ENCODE measurements at places on chromosomes 16 and 17.

DNA sequence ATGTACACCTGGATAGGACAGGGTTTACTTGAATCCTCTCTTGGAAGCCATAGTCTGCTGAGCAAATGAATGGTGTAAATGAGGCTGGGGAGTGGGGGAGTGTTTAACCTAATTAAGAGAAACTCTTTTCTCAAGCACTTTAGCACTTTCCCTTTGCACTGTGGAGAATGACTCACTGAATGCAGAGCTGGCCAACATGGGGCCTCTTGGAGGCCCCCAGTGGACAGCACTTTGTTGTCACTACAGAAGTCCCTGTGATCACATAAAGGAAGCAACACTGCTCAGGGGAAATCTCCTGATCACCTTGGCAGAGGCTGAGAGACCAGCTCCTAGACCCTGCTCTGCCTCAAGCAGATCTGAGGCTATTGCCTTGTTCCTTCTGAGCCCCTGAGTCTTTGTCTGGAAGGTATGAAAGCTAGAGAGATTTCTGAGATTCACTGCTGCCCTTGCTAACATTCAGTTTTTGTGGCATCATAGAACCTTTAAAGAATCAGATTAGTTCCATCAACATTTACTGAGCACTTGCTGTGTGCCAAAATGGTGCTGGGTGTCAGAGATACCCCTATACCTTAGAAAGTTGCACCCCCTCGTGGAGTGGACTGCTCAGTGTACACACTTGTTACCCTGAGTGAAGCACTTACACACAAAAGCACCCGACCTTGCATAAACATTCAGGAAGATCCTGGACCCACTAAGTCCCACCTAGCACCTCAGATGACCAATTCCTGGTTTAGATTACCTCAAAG lies 230.1 kb upstream of the CCL2 start:
- no peak for DNase-seq

GRCh38 chr17:82051776-82052637 lies at the start of the genes GPS1 and RFNG:
Gene GPS1, plus strand, starts transcription at chr17:82051898. Its CDS starts 34 bp downstream, at chr17:82051932.
Gene RFNG, minus strand, starts transcription at chr17:82051811. Its CDS starts 45 bp downstream, at chr17:82051766.
- DNase-seq, result peak; percentile 63

- DNase-seq, result no peak
Measured at GRCh38 chr16:53257001-53257400, 177.3 kb upstream of the RBL2 start.

GRCh38 chr16:3400446-3400778 lies 392 bp downstream of the ZSCAN32 start:
- DNase-seq, result no peak

GRCh38 chr17:74746922-74747321 lies 1.5 kb upstream of the NHERF1 start:
- DNase-seq, result no peak

- no peak for DNase-seq
Measured at GRCh38 chr16:57257455-57258070, 12.5 kb downstream of the ARL2BP start.

- no peak for DNase-seq
Measured at GRCh38 chr16:87437911-87438610, 45.9 kb downstream of the MAP1LC3B start.

DNA sequence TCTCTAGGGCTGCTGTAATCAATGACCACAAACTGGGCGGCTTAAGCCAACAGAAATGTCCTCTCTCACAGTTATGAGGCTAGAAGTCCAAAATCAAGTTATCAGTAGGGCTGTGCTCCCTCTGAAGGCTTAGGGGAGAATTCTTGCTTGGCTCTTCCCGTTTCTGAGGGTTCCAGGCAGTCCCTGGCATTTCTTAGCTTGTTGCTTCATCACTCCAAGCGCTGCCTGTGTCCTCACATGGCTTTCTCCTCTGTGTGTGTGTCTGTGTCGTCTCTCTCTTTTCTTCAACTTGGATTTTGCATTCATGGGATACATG lies 13.7 kb upstream of the CDC42EP4 start:
- no peak for DNase-seq

DNA sequence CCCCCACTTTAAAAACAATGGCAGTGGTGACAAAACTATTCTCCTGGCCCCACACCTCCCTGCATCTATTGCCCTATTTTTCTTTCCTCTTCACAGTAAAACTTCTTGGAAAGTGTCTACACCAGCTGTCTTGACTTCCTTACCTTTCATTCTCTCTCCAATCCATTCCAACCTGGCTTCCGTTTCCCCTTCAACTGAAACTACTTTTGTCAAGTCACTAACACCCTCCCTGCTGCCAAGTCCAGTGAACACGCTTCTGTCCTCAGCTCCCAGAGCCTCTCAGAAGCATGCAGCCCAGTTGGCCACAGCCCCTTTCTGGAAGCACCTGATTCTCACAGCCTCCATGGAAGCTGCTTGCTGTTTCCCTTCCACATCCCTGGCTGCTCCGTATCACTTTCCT lies 4.0 kb upstream of the SCN4A start:
- no peak for DNase-seq

- DNase-seq, result no peak
Measured at GRCh38 chr16:75010427-75010826, 11.6 kb downstream of the ZNRF1 start.

GRCh38 chr17:63447471-63448009 lies 1.4 kb upstream of the CYB561 start:
- no peak for DNase-seq

DNA sequence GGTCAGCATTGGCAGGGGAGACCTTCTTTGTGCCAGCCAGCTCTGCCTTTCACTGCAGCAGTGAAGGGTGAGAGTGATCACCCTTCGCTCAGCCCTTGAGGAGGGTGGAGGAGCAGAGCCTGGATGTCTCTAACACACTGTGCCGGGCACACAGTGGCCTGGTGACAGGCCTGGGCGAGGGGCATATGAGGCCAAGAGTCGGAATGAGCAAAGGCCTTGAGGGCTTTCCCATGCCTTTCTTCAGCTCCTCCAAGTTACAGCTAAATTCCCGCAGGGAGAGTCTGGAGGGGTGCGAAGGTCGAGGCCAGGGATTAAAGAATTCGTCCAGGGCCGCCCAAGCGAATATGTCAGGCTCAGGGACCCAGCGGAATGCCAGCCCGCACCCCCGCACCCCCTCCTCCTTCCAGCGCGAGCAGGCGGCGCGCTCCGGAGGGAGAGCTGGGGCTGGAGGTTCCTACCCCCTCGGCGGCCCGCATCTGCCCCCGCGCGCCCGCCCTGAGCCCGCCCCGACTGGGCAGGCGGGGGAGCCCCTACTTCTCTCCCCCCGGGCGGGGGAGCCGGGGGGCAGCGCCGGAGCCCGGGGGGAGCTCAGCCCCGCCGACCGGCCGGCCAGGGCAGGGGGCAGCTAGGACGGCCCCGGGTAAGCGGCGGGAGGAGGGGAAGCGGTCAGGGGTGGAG lies at the start of gene RASL10B:
TSS of gene RASL10B (plus strand) at position 401 of the 678 bp plus-strand sequence. CDS start 3,546 bp downstream, outside the sequence.
- no peak for DNase-seq

DNA sequence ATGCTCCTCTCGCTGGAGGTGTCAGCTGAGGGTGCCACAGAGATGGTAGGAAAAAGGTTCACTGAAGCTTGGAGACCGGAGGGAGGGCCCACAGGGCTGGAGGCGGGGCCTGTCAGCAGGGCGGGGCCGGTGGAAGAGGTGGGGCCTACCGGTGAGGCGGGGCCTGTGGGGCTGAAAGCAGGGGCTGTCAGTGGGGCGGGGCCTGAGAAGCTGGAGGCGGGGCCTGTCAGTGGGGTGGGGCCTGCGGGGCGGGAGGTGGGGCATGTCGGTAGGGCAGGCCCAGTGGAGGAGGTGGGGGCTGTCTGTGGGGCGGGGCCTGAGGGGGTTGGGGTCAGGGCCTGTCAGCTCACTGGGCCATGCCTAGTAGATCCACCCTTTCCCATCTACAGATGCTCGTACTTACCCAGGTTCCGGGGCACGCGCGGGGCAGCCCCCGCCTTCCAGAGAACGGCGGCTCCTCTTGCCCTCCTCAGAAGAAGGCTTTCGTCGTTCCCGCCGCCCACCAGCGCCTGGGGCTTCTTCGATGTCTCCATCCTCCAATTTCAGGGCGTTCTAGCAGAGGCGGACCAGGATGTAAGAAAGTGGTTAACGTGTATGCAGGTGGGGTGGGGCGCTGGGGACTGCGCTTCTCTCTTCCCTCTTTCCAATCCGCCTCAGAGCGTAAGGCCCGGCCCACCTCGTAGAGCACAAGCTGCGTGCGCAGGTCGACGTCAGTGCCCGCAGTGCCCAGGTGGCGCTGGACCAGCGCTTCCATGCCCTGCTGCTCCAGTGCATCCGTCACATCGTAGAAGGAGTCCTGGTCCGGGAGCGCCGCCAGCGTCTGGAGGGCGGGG lies 9.8 kb downstream of the TMEM208 start:
- DNase-seq, result peak; percentile 62

GRCh38 chr16:10575506-10576130 lies 4.8 kb downstream of the EMP2 start:
- no peak for DNase-seq

- no peak for DNase-seq
Measured at GRCh38 chr17:72407336-72407909, 286.6 kb downstream of the SOX9 start.

DNA sequence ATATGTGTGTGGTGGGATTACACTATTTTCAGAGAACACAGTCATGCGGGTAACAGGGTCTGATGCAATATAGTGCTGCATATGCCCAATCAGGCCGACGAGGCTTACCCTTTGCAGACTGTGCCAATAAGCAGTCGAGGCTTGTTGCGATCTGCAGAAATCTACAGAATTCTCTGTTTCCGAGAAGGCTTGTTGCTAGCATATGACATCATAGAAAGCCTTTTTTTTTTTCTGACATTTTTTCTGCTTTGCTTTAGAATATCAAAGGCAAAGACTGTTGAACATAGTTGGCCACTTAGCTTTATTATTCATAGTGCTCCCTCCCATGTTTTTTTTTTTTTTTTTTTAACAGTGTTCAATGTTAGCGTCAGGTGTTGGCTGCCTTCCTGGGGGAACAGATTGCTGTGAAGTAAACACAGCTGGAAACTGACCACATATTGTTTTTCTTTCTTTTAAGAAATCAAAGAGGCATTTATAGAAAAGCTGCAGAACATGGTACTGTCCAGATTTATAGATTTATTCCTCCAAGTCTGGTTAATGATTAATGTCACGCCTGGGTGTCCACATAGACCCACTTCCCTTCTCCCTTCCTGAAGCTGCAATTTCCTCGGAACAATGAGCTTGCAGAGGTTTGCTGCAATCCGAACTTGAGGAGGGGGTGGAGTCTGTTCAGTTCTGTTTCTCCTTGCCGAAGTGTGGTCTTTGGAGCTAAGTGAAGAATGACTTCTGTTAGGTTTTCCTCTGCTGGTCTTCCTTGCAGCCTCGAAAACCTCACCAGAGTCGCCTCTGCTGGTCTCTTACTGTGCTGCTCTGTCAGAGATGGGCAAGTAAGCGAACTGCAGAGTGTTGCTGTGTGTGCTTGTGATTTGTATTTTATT lies 87.3 kb downstream of the MAP2K6 start:
- DNase-seq, result no peak

DNA sequence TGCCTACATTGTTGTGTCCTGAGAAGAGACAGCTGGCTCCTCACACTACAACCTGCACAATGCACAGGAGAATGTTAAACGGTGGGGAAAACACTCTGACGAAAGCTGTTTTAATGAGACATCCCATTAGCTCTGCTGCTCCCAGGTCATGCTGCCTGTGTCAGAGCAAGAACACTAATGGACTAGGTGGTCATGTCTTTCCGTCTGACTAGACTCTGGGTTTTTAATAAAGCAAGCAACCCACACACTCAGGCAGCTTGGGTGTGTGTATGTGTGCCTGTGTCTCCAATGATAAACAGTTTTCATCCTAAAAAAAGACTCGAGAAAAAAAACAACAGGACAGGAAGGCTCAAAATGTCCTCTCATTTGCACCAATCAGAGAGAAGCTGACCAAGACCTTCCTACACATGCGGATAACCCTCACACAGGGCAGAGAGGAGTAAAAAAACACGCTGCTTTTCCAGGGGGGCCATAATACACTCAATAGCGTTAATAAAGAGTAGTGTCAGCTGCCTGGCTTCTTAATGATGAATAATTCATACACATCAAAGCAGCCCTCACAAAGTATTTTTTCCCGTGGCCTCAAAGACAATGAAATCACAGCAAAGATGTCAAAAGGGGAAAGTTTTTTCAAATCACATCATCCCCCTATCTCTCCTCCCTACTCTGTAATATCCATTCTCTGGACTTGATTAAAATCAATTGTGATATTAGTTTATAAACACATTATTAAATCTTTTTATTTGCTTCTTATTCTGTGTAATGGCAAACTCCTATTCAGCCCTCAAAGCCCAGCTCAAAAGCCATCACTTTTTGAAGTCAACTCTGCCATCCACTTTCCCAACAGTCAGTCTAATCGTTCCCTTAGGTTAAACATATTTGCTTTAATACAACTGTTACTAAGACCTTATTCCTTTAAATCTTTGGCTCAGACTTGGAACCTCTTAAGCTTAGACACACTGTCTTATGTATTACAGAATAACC lies 244.2 kb upstream of the CDH11 start:
- DNase-seq, result no peak

DNA sequence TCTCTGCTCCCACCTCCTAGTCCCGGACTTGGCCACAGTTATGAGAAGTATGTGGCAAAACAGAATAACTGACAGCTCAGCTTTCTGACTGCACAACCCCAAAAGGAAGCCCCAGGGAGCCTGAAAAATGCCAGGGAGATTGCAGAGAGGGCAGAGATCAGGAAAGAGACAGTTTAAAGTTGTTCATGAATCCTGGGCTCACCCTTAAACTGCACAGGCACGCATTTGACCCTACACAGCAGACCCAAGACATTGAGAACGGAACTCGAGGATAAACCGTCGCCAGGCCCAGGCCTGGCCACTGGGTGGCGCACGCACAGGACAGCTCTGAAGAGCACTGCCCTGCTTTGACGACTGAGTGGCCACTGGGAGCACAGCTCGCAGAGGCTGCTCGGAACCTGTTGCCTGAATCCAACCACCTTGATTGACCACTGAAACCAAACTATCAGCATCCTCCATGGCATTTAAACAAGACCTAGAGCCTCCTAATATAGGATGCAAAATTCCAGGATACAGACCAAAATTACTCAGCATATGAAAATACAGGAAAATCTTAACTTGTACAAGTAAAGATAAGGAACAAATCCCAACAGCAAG lies 114.0 kb downstream of the C16orf95 start:
- peak; percentile 2 for DNase-seq
